ENCODE measurements at places on chromosomes 2 and 18. TPM values are rescaled to one million over a fixed set of nuclear protein-coding genes. Genes with fewer than 3 reads are reported as not detected.

DNA sequence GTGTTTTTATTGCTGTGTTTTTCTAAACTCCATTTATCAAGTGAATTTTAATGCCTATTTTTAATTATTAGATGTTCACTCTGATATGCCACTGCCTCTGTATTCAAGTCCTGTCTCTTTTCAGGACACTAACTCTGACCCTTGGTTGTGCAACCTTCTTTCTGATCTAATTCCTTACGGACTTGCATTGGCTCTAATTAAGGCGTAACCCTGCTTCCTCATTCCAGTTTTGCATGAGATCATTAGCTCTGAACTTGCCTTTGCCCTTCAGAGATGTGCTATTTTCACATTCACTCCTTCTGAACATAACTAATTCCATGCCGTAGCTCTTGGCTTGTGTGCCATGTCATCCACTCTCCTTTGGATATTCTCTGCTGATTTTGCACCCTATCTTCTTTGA lies 162.5 kb upstream of the TMEFF2 start:
- H3K4me1 ChIP-seq = no peaks in the 10 kb centered on the region
- no peaks in the 10 kb centered on the region for H3K36me3 ChIP-seq
- H3K27ac ChIP-seq = no peak overlapping the region
- DNase-seq = no peak
- H3K4me3 ChIP-seq = no peak overlapping the region

AQP4 gene
- not detected for total RNA-seq

GRCh38 chr2:42493468-42494354 lies at the start of gene KCNG3:
Gene KCNG3, minus strand, starts transcription at chr2:42493982. Its CDS starts 481 bp downstream, at chr2:42493501.
- DNase-seq = peak; percentile 74
- peak within 1 kb of the TSS; percentile 30 for H3K27ac ChIP-seq
- no peaks in the 10 kb centered on the region for H3K27me3 ChIP-seq

DNA sequence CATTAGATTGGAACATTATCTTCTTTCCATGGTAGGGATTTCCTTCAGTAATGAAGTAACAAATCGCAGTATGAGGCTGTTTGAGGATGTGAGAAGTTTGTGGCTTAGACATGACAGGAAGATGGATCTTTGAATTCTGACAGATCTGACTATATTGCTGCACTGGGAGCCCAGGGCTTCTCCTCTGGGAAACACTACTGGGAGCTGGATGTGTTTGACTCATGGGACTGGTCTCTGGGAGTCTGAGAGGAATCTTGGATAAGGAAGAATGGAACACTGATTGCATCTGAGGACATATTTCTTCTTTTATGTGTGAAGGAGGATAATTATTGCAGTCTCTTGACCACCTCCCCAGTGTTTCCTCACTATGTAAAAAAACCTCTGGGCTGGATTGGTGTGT lies 77.2 kb upstream of the ST6GAL2 start:
- H3K4me1 ChIP-seq = peaks cover 11% of the 10 kb centered on the region
- DNase-seq = no peak
- no peak overlapping the region for H3K4me3 ChIP-seq
- H3K27ac ChIP-seq = no peak overlapping the region
- no peaks in the 10 kb centered on the region for H3K36me3 ChIP-seq
- no peaks in the 10 kb centered on the region for H3K27me3 ChIP-seq

TOGARAM2 gene
- total RNA-seq = 0.03 TPM

DNA sequence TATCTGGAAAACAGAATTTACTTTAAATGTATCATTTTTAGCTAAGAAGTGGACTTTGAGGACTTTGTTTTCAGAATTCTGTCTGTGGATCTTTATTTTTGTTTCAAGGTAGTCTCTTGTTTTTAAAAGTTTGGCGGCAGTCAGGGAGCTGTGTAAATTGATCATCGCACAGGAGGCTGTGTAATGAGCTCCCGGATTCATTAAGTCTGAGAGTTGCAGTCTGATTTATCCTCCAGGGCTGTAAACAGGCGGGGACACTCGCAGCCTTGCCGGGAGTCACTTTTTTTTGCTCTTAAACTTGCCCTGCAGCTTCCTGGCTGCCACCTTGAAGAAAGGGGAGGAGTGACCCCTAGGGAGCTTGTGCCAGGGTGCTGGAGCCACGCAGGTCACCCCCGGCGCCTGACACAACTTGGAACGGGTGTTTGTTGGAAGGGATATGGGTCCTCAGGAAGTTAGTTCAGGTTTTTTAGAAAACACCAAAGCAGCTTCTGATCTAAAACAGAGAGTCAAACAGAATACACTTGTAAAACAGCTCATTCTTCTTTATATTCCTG lies 76.2 kb downstream of the DCDC2C start:
- no peaks in the 10 kb centered on the region for H3K36me3 ChIP-seq
- no peaks in the 10 kb centered on the region for H3K27me3 ChIP-seq
- no peak overlapping the region for H3K4me3 ChIP-seq
- H3K27ac ChIP-seq = no peak overlapping the region
- DNase-seq = no peak

- H3K4me1 ChIP-seq = no peaks in the 10 kb centered on the region
- H3K27ac ChIP-seq = no peak overlapping the region
- no peaks in the 10 kb centered on the region for H3K27me3 ChIP-seq
Observed at GRCh38 chr2:232325324-232326273, 53.0 kb upstream of the ALPP start.

DNA sequence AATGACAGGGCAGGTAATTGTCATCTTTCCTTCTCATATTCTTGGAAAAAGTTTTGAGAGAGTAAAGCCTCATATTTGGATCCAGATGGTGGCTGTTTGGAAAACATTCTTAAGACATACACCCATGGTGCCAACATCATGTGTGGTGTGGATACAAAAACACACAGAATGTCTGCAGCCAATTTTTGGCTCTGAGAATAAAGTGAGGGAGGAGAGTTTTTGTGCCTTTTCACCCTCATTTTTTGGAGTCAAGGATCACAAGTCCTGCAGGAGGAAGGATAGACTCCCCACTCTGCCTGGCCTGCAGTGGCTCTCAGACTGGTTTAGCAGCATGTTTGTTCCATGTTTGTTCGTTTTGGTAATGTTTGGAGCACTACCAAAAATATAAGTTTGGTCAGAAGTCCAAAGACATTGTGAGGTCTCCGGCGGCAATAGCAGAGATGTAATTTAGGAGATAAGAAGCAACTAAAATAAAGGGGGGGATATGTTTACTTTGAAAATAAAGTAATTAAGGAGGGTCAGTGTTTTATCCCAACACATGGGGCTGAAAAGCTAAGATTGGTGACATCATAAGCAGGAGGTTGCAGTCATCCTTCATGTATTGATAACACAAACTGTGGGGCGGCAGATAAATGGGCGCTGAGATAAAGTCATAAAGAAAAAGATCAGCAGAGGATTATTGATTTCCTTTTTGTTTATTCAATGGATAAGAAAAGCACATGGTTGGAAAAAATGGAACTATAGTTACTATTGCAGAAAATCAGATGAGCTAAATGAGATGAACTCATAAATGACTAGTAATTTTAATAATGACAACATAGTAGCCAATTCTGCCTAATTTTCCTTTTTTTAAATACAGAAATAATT lies 655 bp downstream of the NOSTRIN start:
- no peaks in the 10 kb centered on the region for H3K4me1 ChIP-seq
- DNase-seq = no peak
- peaks cover 4% of the 10 kb centered on the region for H3K27me3 ChIP-seq
- no peak overlapping the region for H3K4me3 ChIP-seq

DNA sequence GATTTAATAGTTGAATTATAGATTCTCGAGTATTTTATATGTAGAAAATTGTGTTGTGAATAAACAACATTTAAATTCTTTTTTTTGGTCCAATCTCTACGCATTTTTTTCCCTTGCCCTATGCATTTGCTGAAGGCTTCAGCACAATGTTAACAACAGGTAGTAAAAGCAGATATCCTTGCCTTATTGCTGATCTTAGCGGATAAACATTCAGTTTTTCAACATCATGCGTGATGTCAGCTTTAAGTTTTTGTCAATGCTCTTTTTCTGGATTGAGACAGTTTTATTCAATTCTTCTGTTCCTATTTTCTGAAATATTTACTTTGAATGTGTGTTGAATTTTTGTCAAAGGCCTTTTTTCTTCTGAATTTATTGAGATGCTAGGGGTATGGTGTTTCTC lies 11.6 kb upstream of the OR6B3 start:
- no peak overlapping the region for H3K4me3 ChIP-seq
- no peaks in the 10 kb centered on the region for H3K36me3 ChIP-seq
- H3K4me1 ChIP-seq = no peaks in the 10 kb centered on the region
- DNase-seq = no peak
- H3K27me3 ChIP-seq = peaks cover 24% of the 10 kb centered on the region

MIB1 gene
- total RNA-seq = 53.0 TPM

TSPYL6 gene
- not detected for total RNA-seq

- H3K27ac ChIP-seq = no peak overlapping the region
- no peaks in the 10 kb centered on the region for H3K27me3 ChIP-seq
- no peak for DNase-seq
- H3K4me3 ChIP-seq = no peak overlapping the region
- H3K36me3 ChIP-seq = no peaks in the 10 kb centered on the region
Observed at GRCh38 chr2:133919285-133919684, 334.6 kb upstream of the MGAT5 start.

FAM237A gene
- not detected for total RNA-seq

GRCh38 chr2:40098786-40099470 lies 319.9 kb upstream of the THUMPD2 start:
- peaks cover 93% of the 10 kb centered on the region for H3K4me1 ChIP-seq
- H3K27ac ChIP-seq = peak overlapping the region; percentile 79
- no peak for DNase-seq
- H3K36me3 ChIP-seq = no peaks in the 10 kb centered on the region
- no peak overlapping the region for H3K4me3 ChIP-seq

ARHGAP15 gene
- total RNA-seq = not detected

- H3K27ac ChIP-seq = no peak overlapping the region
- no peak overlapping the region for H3K4me3 ChIP-seq
- no peaks in the 10 kb centered on the region for H3K4me1 ChIP-seq
- no peaks in the 10 kb centered on the region for H3K27me3 ChIP-seq
Observed at GRCh38 chr2:178380763-178381162, 70.2 kb downstream of the PRKRA start.

DNA sequence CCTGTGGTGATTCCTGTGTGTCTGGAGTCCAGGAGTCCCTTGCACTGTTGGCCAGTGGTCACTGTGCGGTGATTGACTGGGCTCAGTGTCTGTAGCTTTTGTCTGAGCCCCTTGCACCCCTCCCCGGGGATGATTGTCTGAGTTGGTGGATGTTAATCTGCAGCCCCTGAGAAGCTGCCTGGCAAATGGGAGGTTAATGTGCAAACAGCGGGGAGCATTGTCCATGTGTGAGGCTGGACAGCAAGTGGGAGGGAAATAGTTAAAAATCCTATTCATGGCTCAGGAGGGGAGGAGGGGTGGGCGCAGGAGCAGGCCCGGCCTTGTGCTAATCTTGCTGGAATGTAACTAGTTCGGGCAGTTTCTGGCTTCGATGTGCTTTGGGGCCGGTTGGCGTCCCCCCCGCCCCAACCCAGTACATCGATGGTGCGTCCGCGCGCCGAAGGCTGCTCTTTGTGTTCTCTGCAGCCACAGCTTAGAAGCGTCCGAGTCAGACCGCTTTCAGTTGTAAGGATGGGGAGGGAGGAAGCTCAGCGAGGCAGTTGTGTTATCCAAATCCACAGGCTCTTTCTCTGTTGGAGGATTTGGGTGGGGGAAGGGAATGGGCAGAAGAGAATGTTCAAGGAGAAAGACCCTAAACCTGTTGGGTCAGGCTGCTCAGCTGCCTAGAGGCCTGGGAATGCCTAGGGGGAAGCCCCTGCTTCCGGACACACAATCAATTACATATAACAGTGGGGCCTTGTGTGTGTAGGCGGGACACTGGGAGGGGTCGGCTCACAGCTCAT lies 71.8 kb downstream of the TGOLN2 start:
- no peaks in the 10 kb centered on the region for H3K36me3 ChIP-seq
- DNase-seq = peak; percentile 67
- no peak overlapping the region for H3K27ac ChIP-seq
- peaks cover 51% of the 10 kb centered on the region for H3K4me1 ChIP-seq

DNA sequence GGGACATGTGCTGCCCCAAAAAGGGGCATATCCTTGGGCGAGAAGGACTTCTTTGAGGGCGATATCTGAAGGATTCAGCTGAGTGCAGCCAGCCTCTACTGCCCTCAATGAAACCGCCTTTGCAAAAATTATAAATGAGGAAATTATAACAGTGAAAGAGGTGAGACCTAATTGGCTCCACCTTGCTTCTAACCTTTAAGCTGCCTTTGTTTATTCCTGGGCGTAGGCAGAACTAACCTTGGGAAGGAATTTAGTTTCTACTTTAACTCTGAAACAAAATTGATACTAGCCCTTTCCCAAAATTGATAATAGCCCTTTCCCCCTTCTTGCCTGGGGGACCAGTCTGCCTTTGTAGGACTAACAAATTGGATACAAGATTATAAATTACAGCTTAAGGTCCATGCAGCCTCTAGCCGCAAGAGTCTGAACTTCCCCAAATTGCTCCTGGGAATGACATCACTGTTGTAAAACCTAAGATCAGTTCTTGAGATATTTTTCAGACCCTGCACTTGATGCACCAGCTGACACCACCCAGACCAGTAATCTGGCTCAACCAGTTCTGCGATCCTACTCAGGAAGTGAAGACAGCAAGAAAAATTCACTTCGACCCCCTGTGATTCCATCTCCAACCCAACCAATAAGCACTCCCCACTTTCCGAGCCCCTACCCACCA lies 36.0 kb upstream of the ASAP2 start:
- H3K4me3 ChIP-seq = no peak overlapping the region
- DNase-seq = no peak
- H3K27me3 ChIP-seq = no peaks in the 10 kb centered on the region

GRCh38 chr2:108418416-108418815 lies 30.6 kb upstream of the GCC2 start:
- no peak overlapping the region for H3K27ac ChIP-seq
- H3K4me1 ChIP-seq = peaks cover 23% of the 10 kb centered on the region
- H3K36me3 ChIP-seq = no peaks in the 10 kb centered on the region
- no peak for DNase-seq
- no peak overlapping the region for H3K4me3 ChIP-seq

DNA sequence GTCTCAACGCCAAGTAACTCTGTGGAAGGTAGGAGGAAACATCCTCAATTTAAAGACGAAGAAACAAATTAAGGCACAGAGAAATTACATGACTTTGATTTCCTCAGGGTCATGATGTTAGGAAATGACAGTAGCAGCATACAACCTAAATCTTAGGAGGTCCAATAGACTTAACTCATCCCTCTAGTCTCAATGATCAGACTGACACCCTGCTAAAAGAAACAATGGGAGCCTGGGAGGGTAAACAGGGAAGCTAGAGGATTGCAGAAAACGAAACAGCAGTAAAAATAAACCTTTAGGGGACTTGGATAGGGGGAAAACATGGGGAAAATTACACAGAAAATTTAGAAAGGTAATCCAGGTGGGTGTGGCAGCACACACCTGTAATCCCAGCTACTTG lies 56.0 kb downstream of the ROCK2 start:
- H3K4me1 ChIP-seq = 0 out of 2 replicates have a peak, but pooled peaks cover 3% of the 10 kb centered on the region
- peaks cover 34% of the 10 kb centered on the region for H3K36me3 ChIP-seq
- no peaks in the 10 kb centered on the region for H3K27me3 ChIP-seq
- no peak overlapping the region for H3K4me3 ChIP-seq
- no peak for DNase-seq
- H3K27ac ChIP-seq = no peak overlapping the region

TRPM8 gene
- 0.03 TPM for total RNA-seq

IL1A gene
- total RNA-seq = 0.16 TPM

GRCh38 chr2:240458044-240458899 lies 22.8 kb downstream of the GPC1 start:
- H3K27ac ChIP-seq = no peak overlapping the region
- H3K27me3 ChIP-seq = no peaks in the 10 kb centered on the region
- no peak overlapping the region for H3K4me3 ChIP-seq
- peaks cover 3% of the 10 kb centered on the region for H3K36me3 ChIP-seq

Data from SJSA1 (cell line).